ENCODE measurements at places on chromosomes 4 and X.

DNA sequence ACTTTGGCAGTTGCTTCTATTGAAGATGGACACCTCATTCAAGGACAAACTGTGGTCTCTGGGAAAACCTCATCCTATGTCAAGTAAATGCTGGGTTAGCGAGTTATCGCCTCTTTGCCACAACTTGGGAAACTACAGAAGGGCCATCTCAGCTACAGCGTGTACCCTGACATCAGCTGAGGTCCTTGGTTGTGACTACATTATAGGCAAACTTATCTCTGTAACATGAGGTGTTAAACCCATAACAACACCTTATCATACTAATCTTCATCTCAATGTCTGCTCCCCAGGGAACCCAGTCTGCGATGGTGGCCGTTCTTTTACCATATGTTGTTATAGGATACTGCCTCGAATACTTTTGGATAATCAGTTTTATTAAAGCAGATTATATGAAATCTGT is 1862.7 kb downstream of the STIM2 start:
- no peak for DNase-seq

DNA sequence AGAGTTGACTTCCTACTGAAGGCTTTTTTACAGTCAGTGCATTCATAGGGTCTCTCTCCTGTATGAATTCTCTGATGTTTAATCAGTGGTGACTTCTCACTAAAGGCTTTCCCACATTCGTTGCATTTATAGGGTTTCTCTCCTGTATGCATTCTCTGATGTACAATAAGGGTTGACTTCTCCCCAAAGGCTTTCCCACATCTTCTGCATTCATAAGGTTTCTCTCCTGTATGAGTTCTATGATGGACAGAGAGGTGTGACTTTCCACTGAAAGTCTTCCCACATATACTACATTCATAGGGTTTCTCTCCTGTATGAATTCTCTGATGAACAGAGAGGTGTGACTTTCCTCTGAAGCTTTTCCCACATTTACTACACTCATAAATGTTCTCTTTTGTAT is 45.2 kb downstream of the ZNF674 start:
- no peak for DNase-seq

DNA sequence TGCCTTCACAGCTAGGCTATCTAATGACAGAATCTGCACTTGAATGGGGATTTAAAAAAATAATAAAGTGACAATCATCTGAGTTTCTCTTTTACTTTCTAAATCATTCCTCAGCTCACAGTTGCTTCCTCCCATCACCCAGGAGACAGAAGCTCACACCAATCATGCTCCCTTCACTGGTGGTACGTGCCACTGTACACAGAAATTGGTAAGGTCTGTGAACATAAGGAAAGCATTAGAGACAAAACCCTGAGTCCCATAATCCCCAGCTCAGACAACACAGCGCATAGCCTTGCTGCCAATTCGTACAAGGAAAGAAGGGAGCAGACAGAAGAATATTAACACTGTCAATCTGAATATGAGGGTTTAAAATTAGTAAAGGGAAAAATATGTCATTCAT is 133.1 kb downstream of the IDS start:
- no peak for DNase-seq

GRCh38 chrX:43898406-43899035 is 16.3 kb upstream of the MAOB start:
- DNase-seq = no peak

- no peak for DNase-seq
Measured at GRCh38 chr4:75561789-75562188, 5.9 kb downstream of the ODAPH start.

DNA sequence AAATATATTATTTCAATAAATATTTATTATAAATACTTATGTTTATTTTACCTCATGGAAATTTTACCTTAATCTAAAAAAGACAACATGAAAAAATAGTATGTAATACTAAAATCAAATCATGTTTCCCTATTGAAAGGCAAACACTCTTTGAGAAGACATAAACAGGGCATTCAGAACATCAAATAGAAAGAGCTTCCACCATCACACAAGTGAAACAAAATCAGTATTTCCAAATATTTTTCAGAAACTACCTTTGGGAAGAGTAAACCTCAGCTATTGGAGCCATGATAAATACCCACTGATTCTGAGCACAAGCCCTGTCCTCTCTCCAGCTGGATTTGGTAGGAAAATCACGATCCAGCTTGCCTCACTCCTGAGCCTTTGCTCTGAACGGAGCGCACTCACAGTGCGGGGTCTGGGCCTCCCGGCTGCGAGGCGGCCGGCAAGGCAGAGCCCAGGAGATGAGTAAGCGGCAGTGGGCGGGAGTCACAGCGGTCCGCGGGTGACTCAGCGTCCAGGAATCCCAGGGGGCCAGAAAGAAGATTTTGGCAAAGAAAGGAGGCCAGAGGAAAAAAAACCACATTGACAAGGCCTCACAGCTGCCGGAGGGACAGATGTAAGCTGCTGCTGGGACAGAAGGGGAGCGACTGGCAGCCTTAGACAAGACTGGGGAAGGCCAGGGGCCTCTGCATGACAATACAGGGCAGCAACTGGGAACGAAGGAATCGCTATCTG is 14.7 kb upstream of the ANXA5 start:
- no peak for DNase-seq

Data from activated CD4-positive, alpha-beta T cell treated with anti-CD3 and anti-CD28 coated beads, Interleukin-2, amount 50 U/mL, for 1 hour (primary cell).